ENCODE measurements at places on chromosomes 13 and 19.
A peak's percentile ranks its signal among the peaks of the same experiment; 100 is the strongest.

- no peak for DNase-seq
These were observed 17.8 kb downstream of the ZNF507 start for GRCh38 chr19:32363175-32363574.

DNA sequence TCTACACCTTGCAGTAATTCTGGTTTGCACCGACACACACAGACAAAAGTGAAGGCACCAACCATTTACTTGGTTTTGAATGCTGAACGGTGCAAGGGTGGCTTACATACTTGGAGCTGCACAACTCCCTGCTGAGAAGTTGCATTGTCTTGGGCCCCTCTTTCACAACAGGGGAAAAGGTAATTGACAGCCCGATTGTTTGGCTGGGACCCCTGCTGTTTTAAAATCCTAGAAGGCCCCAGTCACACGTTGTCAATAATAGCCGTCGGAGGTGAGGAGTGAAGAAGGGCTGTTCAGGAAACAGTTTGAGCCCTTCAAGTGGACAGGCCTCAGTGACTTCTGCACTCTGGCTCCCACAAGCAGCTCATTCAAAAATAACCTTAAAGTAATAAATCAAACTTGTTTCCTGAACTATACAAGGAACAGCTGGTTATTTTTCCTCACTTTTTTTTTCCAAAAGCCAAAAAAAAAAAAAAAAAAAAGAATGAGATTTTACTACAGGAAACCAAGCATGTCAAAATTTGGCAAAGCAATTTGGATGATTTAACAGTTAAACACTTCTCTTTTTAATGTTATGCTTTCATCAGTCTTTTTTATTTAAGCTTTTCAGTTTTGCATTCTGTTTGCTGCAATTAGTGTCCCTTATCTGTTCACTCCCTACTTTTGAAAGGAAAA lies 19.0 kb upstream of the SPRY2 start:
- DNase-seq, result no peak

GRCh38 chr19:30158067-30158892 lies 213.9 kb upstream of the ZNF536 start:
- no peak for DNase-seq

DNA sequence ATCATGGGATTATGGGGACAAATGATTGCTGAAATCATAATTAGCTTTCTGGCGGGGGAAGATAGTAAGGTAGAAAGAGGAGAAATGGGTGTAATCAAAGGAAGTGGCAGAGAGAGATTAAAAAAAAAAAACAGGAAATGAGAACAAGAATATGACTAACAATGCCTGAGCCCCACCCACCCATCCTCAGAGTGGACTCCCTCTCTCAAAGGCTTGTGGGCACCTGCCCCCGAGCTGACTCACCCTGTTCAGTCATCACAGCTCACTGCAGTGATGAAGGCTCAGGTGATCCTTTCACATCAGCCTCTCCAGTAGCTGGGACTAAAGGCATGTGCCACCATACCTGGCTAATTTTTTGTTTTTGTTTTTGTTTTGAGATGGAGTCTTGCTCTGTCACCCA lies 26.4 kb upstream of the TPT1 start:
- peak; percentile 88 for DNase-seq

DNA sequence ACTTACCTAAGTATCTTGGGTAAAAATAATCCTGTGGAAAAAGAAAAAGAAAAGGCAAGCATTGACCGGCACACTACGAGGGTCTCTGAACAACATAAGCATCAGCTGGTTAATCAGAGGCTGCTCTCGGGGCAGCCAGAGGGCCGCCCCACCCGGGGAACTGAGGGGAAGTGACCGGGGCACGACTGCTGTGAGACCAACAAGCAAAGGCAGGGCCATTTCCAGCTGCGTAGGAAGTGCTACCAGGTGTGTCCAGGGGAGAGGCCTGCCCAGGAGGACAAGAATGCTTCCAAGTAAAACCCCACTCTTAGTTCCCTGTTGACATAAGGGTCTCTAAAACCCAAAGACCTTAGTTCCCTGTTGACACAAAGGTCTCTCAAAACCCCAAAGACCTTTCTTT lies 15.9 kb downstream of the GAS6 start:
- no peak for DNase-seq

DNA sequence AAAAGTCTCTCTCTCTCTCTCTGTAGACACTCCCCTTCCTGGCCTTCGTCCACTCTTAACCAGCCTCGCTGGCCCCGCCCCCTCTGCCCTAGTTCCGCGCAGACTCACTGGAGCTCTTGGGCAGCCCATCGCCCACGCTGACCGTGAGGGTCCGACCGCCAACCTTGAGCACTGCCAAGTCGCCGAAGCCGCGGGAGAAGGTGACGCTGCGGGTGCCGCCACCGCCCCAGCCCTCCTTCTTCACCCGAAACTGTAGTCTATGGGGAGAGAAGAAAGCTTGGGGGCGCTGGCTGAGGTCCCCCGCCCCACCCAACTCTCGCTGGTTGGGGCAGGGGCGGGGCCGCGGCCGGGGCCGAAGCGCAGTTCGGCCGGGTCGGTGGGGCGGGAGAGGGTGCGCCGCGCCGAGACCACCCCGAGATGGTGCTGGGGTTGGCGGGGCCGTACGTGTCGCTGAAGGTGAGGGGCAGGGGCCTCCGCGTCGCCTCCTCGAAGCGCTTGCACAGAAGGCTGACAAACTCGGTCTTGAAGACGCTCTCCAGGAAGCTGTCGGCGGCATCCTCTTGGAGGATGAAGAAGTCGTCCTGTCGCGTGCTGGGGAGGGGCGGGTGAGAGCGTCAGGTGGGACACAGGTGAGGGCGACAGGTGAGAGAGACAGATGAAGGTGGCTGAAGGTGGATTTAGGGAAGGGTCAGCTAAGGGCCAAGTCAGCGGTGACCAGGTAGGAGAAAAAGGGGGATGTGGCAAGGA lies 12.6 kb upstream of the ZNF414 start:
- DNase-seq, result no peak

DNA sequence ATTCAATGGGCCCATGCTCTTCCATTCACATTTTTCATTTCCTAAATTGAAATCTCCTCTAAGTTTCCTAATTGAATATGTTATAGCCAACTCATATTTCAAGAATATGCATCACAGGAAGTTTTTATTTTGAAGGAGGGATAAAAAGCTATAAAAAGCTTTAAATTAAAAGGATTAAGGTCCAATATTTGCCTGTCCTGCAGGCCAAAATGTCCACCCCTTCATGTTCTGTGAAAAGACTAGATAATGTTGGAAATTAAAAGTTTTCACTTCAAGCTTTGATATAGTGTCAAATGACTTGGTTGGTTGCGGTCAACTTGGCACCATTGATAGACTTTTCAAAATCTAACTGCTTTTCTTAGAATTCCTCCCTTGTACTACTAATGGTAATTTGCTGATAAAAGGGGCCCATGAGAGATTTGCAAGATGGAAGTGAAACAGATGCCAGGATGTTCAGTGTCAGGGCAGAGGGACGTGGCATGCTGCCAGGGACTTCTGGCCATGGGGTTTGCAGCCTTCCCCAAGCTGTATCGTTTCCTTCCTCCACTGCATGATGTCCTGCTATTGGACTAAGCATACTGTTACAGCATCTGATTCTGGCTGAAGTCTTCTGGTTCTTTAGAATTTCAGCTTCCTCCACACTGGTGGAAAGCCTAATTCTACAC lies 547.3 kb upstream of the MIR17HG start:
- no peak for DNase-seq
